Foreskin keratinocyte (primary cell): ENCODE measurements at places on chromosomes 5 and 9. TPM values are rescaled to one million over a fixed set of nuclear protein-coding genes. Genes with fewer than 3 reads are reported as not detected.

DNA sequence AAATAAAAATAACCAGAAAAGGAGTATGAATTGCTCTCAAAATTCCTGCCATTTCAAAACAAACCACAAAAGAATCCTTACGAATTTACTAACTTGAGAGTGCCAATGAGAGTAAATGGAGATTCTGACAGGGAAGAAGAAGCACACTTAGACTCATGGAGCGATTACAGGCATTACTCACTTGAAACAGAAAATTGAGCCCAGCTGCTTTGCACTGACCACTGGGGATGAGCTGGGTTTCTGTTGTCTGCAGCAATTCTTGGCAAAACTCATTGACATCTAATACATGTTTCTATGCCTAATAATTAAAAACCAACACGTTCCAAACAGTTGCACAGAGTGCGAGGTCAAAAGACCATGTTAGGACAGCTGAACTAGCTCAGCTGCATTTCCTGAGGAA, 731.6 kb downstream of the DNAH5 start:
- no peak for DNase-seq

- DNase-seq = no peak
These were observed 270.4 kb upstream of the DMRT1 start for GRCh38 chr9:571066-571465.

DNA sequence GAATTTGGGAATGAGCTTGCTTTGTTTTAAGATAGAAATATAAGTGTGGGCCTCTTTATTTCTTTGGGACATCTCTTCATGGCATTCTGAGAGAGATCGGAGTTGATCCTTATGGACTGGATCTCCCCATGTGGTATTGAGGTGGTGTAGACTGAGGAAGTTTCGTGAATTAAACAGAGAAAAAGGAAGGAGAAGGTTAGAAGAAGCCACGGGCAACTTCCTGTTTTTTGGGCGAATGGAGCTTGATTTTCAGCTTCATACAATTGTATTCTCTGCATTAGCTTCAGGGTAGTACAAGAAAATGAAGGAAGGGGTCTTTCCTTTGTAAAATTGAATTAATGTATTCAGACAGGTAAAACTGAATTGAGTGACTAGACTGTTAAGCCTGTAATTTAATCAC, 70.5 kb upstream of the HMHB1 start:
- DNase-seq = no peak

DNA sequence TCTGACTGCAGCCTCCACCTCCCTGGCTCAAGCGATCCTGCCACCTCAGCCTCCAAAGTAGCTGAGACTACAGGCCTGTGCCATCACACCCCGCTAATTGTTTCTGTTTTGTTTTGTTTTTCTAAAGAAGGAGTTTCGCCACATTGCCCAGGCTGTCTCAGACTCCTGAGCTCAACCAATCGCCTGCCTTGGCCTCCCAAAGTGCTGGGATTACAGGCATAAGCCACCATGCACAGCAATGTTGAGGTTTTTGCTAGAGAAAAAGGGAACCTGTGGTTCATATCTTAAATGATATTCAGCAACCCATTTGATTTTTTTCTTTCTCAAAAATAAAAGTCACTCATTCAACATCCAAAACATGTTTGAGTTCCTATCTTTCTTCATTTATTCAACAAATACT, 20.4 kb upstream of the DELE1 start:
- DNase-seq = no peak

GRCh38 chr9:129587487-129588262, 33.2 kb downstream of the C9orf50 start:
- DNase-seq = no peak

DNA sequence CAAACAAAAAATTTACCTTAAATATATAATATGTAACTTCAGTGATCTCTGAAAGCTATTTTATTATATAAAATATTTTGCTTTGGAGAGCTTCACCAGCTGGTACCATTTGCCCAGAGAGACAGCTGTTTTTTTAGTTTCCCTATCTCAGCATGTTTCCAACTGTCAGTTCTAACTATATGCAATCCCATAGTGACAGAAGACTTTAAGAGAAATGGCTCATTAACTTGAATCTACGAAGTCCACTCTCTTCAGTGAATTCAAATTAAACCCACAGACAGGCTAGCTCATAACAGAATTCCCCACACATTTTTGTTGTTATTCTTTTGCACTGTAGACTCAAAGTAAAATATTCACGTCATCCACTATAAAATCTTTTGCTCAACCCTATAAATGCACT, 251.8 kb upstream of the POU5F2 start:
- no peak for DNase-seq

GPR150 gene
- 0.07 TPM in 1 of 2 replicates, not detected in the other for total RNA-seq

GRCh38 chr9:78559449-78559885, 262.5 kb downstream of the PSAT1 start:
- no peak for DNase-seq

C5orf58 gene
- total RNA-seq = not detected in 2 replicates

CFAP157 gene
- not detected in 2 replicates for total RNA-seq

DNA sequence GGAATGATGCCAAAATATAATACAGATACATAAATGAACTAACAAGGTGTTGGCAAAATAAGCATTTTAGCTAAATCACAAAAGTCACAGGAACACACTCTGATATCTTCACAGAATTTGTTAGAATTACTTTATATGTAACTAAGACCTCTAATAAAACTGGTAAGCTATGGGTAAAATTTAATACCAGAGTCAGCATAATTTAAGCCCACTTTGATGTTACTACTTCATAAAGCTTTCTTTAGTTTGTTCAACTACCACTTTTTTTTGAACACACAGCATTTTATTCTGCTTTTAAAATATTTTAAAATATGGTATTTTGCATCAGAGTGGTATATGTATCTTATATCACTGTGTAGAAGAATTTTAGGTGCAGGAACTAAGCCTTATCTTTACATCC, 19.9 kb downstream of the PAIP1 start:
- no peak for DNase-seq

DNA sequence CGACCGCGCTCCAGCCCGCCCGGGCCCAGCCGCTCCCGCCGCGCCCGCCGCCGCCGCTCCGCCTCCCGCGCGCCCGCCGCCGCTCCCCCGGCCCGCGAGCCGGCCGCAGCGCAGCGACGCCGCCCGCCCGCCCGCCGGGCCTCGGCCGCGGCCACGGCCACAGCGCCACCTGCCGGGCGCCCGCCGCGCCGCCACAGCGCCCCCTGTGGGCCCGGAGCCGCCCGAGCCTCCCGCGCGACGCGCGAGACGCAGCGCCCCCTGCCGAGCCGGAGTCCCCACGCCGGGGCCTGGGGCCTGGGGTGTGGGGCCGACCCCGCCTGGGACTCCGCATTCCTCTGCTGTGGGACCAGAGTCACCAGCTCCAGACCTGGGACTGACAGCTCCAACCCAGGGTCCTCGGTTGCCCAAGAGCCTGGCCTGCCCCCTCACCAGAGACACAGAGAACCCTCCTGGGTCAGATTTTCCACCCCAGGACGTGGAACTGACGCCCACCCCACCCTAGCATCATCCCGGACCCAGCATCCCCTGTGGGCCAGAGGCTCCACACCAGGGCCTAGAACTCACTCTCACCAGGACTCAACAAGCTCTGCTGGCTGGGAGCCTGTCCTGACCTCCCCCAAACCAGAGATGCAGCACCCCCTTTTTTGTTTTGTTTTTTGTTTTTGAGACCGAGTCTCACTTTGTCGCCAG, at the start of gene RAPGEF1:
Gene RAPGEF1 (minus strand): TSS at position 118 of the 690 bp plus-strand sequence. CDS start 246 bp downstream, outside the sequence.
- DNase-seq = no peak

PCDHB5 gene
- 0.04 and 0.10 TPM in 2 replicates for total RNA-seq

YTHDC2 gene
- 22.3 and 22.9 TPM in 2 replicates for total RNA-seq

OBP2B gene
- total RNA-seq = not detected in 2 replicates

PLCXD3 gene
- not detected in 2 replicates for total RNA-seq

DNA sequence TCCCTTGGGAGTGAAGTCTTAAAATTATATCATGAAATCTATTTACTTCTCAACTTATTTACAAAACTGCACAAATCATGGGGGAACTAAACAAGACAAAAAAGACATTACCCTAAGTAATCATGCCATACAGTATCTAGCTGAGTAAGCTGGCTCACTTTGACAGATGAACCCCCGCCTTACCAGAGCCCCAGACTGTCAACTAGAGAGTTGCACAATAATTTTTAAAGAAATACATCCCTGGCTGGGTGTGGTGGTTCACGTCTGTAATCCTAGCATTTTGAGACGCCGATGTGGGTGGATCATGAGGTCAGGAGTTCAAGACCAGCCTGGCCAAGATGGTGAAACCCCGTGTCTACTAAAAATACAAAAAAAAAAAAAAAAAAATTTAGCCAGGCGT, 62.3 kb downstream of the LPAR1 start:
- no peak for DNase-seq
